ENCODE measurements at places on chromosomes 13 and 19.
A peak's percentile ranks its signal among the peaks of the same experiment; 100 is the strongest.

GRCh38 chr19:18896421-18896841 is 473 bp upstream of the CERS1 start:
- H3K27me3 ChIP-seq: no peaks in the 10 kb centered on the region
- H3K27ac ChIP-seq: no peak overlapping the region
- H3K4me3 ChIP-seq: no peak overlapping the region
- DNase-seq: no peak

GRCh38 chr19:35447606-35448469 is at the start of gene FFAR2:
TSS of gene FFAR2 (plus strand) at chr19:35448257. CDS start at chr19:35449715, 1,458 bp downstream.
- no peak within 1 kb of the TSS for H3K4me3 ChIP-seq
- H3K36me3 ChIP-seq: no peaks in the 10 kb centered on the region

GRCh38 chr13:88717946-88718345 is 1046.8 kb downstream of the SLITRK5 start:
- H3K4me1 ChIP-seq: no peaks in the 10 kb centered on the region
- no peak overlapping the region for H3K27ac ChIP-seq
- H3K4me3 ChIP-seq: no peak overlapping the region
- H3K27me3 ChIP-seq: no peaks in the 10 kb centered on the region
- DNase-seq: no peak
- no peaks in the 10 kb centered on the region for H3K36me3 ChIP-seq

DNA sequence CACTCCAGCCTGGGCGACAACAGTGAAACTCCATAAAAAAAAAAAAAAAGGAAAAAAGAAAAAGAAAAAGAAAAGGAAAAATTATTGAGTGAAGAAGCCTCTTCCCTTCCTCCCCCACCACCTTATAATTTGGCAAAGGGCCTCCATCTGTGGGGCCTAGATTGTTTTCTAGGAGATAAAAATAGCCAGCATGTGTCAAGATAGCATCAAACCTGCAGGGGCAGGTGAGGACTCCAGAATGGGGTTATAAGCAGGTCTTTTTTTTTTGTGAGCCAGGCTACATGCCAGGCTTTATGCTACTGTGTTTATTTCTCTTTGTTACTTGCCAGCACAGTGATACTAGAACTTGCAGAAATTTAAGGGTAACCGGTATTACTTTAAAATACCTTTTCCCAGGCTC is 11.7 kb upstream of the TRIM13 start:
- H3K4me1 ChIP-seq: peaks cover 4% of the 10 kb centered on the region
- no peak overlapping the region for H3K4me3 ChIP-seq
- H3K36me3 ChIP-seq: peaks cover 6% of the 10 kb centered on the region

DNA sequence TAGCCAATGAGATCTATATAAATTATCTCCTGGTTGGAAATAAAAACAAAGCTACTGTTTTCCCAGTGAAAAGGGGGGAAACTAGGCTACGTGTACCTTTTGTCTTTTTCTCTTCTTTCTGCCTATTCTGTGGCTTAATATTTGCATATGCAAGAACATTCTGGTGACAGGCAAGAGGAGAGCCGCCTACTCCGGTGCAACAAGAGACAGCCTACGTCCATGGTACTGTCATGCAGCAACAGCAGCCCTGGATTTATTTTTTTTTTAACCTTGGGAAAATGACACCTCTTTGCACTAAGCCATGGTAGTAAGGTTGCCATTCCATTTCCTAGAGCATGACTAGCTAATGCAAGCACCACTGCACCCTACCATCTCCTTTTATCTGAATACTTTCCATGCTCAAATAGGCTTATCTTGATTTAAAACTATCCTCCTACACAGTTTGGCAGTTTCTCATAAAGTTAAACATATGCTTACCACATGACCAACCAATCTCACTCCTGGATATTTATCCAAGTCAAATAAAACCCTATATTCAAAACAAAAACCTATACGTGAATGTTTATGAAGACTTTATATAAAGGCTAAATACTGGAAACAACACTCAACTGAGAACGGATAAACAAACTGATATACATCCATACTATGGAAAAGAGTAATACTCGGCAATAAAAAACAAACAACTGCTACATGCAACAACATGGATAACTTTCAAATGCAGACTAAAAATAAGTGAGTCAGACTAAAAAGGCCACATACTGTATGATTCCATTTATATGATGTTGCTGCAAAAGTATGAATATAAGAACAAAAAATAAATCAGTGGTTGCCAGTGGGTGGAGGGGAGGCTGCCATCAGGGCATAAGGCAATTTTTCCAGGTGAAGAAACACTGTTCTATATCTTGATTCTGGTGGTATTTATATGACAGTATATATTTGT is 17.3 kb downstream of the NUFIP1 start:
- H3K4me1 ChIP-seq: peaks cover 18% of the 10 kb centered on the region
- H3K27me3 ChIP-seq: no peaks in the 10 kb centered on the region
- no peak overlapping the region for H3K27ac ChIP-seq
- H3K4me3 ChIP-seq: no peak overlapping the region

- H3K27ac ChIP-seq: no peak overlapping the region
- no peaks in the 10 kb centered on the region for H3K36me3 ChIP-seq
- no peak overlapping the region for H3K4me3 ChIP-seq
- no peaks in the 10 kb centered on the region for H3K27me3 ChIP-seq
- H3K4me1 ChIP-seq: no peaks in the 10 kb centered on the region
These were observed 624.8 kb downstream of the LIG4 start for GRCh38 chr13:107590556-107590955.

GRCh38 chr13:110116072-110116487 is 190.9 kb downstream of the COL4A1 start:
- DNase-seq: peak; percentile 82
- H3K36me3 ChIP-seq: no peaks in the 10 kb centered on the region
- no peak overlapping the region for H3K4me3 ChIP-seq
- H3K27me3 ChIP-seq: no peaks in the 10 kb centered on the region
- no peak overlapping the region for H3K27ac ChIP-seq

GRCh38 chr13:51811920-51812451 is 8.0 kb upstream of the DHRS12 start:
- no peaks in the 10 kb centered on the region for H3K36me3 ChIP-seq
- no peaks in the 10 kb centered on the region for H3K4me1 ChIP-seq
- H3K27ac ChIP-seq: peak overlapping the region; percentile 10
- DNase-seq: peak; percentile 40
- H3K27me3 ChIP-seq: no peaks in the 10 kb centered on the region

GRCh38 chr13:112060899-112061366 is 6.0 kb upstream of the SOX1 start:
- no peaks in the 10 kb centered on the region for H3K36me3 ChIP-seq
- H3K4me3 ChIP-seq: no peak overlapping the region
- peaks cover 98% of the 10 kb centered on the region for H3K27me3 ChIP-seq

DNA sequence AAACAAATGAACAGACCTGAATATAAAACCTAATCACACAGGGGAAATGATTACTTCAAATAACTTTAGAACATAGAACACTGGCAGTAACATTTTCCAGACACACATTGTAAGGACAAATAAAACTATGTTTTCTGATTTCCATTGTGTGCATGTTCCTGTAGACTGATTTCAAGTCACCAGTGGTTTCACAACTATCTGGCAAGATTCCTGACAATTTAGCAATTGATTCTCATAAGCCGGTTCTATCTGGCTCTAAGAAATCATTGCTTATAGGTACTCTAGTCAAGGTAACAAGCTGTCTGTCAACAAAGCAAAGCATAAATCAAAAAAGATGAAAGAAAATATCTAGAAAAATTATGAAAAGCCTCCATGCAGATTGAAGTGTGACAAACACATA is 19.6 kb upstream of the PCCA start:
- no peak for DNase-seq
- no peaks in the 10 kb centered on the region for H3K4me1 ChIP-seq
- no peak overlapping the region for H3K27ac ChIP-seq
- no peaks in the 10 kb centered on the region for H3K27me3 ChIP-seq

- H3K4me1 ChIP-seq: peaks cover 84% of the 10 kb centered on the region
- peaks cover 17% of the 10 kb centered on the region for H3K36me3 ChIP-seq
- H3K27ac ChIP-seq: no peak overlapping the region
- DNase-seq: no peak
These were observed 98.4 kb downstream of the STK24 start for GRCh38 chr13:98478189-98479129.

DNA sequence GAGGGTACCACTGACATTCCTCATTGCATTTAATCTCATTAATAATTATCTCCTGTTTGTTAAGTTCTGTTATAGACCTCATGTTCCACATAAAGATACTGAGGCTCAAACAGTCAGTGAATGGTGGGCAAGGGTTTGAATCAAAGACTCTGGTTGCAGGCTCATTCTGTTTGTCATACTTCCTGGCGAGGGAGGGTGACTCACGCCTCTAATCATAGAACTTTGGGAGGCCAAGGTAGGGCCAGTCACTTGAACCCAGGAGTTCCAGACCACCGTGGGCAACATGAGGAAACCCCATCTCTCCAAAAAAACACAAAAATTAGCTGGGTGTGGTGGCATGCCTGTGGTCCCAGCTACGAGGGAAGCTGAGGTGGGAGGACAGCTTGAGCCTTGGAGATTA is 220.7 kb upstream of the MIR17HG start:
- no peak overlapping the region for H3K27ac ChIP-seq
- DNase-seq: no peak
- H3K4me1 ChIP-seq: no peaks in the 10 kb centered on the region
- no peaks in the 10 kb centered on the region for H3K36me3 ChIP-seq

DNA sequence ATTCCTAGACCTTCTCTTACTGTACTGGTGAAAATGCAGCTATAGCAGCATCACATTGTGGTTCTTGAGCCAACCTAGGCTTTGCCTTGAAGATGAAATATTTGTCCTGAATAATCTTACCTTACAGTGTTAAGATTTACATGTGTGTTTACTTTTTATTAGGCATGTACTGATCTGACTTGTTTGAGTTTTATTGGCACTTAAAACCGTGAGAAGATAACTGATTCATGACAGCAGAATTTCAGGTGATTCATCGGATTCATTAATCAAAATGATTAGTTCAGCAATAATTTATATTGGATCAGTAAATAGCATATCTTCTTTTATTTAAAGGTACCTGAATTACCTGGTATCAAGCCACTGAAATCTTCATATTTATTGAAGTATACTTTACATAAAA is 296.3 kb downstream of the KLF5 start:
- no peaks in the 10 kb centered on the region for H3K36me3 ChIP-seq
- H3K4me3 ChIP-seq: no peak overlapping the region
- H3K27ac ChIP-seq: no peak overlapping the region
- H3K4me1 ChIP-seq: no peaks in the 10 kb centered on the region
- H3K27me3 ChIP-seq: no peaks in the 10 kb centered on the region

- H3K36me3 ChIP-seq: no peaks in the 10 kb centered on the region
- H3K4me3 ChIP-seq: no peak overlapping the region
- peaks cover 54% of the 10 kb centered on the region for H3K4me1 ChIP-seq
- H3K27me3 ChIP-seq: no peaks in the 10 kb centered on the region
- no peak for DNase-seq
These were observed 23.3 kb upstream of the BCL3 start for GRCh38 chr19:44725251-44725650.

DNA sequence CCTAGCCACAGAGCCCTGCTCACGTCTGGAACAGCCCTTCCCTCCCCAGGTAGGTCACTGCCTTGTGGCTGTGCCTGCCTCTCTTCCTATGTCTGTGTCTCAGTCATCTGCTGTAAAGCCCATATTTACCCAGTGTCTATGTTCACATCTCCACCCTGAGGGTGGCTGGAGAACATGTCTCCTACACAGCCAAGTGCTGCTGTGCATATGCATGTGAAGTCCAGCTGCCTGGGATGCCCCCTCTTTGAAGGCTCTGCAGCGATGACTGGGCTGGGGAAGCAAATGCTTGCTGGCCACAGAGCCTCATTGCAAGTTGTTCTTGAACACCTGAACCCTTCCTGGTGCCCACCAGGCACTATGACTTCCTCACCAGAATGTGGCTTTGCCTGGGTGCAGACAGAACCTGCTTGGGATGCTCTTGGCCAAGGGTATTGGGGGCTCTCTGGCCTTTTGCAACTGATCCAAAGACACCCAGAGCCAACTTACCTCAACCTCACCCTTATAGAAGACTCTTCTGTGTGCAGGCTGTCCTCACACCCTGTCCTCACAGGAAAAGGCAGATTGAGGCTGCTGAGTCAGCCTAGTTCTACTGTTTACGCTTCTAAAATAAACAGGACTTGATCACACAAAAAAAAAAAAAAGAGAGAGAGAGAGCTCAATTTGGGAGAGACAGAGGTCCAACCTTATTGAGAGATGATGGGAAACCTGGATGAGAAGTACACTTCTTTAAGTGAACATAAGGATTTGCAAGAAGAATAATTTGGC is 26.5 kb downstream of the MRPL57 start:
- DNase-seq: no peak
- no peaks in the 10 kb centered on the region for H3K4me1 ChIP-seq
- H3K27ac ChIP-seq: no peak overlapping the region
- no peak overlapping the region for H3K4me3 ChIP-seq

DNA sequence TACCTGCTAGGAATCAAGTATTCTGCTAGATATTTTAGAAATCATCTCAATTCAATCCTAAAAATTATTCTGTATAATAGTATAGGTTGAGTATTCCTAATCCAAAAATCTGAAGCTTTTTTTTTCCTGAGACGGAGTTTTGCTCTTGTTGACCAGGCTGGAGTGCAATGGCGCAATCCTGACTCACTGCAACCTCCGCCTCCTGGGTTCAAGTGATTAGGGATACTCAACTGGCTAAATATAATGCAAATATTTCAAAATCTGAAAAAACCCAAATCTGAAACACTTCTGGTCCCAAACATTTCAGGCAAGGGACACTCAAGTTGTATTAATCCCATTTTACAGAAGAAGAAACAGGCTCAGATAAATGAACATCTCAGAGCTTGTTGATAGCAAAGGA is 17.2 kb upstream of the USPL1 start:
- H3K36me3 ChIP-seq: no peaks in the 10 kb centered on the region
- no peak overlapping the region for H3K4me3 ChIP-seq
- H3K27ac ChIP-seq: no peak overlapping the region
- no peaks in the 10 kb centered on the region for H3K27me3 ChIP-seq
- no peak for DNase-seq

DNA sequence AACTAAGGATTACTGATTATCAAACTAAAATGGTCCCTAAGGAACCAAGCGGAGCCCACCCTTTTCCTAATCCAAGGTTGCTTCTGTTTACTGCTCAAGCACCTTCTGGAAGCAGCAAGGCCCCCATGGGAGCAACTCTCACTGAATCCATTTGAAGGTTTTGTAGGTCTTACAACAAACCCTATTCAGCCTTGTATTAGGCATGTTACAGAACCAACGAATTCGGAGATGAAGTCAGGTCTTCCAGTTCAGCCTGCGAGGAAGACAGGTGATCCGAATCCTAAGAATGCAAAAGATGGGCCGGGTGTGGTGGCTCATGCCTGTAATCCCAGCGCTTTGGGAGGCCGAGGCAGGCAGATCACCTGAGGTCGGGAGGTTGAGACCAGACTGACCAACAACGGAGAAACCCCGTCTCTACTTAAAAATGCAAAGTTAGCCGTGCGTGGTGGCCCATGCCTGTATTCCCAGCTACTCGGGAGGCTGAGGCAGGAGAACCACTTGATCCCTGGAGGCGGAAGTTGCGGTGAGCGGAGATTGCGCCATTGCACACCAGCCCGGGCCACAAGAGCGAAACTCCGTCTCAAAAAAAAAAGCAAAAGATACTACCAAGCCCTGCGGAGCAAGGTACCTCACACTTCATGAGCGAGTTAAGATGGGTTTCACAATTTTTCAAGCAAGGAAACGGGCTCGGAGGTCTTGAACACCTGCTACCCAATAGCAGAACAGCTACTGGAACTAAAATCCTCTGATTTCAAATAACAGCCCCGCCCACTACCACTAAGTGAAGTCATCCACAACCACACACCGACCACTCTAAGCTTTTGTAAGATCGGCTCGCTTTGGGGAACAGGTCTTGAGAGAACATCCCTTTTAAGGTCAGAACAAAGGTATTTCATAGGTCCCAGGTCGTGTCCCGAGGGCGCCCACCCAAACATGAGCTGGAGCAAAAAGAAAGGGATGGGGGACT is 609 bp downstream of the ZAR1L start:
- H3K4me3 ChIP-seq: peak overlapping the region; percentile 83
- H3K36me3 ChIP-seq: no peaks in the 10 kb centered on the region
- peak; percentile 81 for DNase-seq
- no peaks in the 10 kb centered on the region for H3K4me1 ChIP-seq

Data from heart left ventricle (tissue), 16 donors.